ENCODE measurements at places on chromosomes 3 and 15. TPM values are rescaled to one million over a fixed set of nuclear protein-coding genes. Genes with fewer than 3 reads are reported as not detected.
A peak's percentile ranks its signal among the peaks of the same experiment; 100 is the strongest.

The SLC9C1 gene
- total RNA-seq = not detected

The LMLN gene
- total RNA-seq = 4.4 TPM

The SST gene
- total RNA-seq = not detected

The BNC1 gene
- total RNA-seq = 8.5 TPM

The SEMA3F gene
- 1.4 TPM for total RNA-seq

The APOD gene
- total RNA-seq = not detected

The CCDC33 gene
- total RNA-seq = 4.9 TPM

The RLBP1 gene
- total RNA-seq = not detected

The CELSR3 gene
- 2.4 TPM for total RNA-seq

The SHC4 gene
- total RNA-seq = 0.24 TPM

The CTXN2 gene
- total RNA-seq = not detected

The PTH1R gene
- not detected for total RNA-seq

DNA sequence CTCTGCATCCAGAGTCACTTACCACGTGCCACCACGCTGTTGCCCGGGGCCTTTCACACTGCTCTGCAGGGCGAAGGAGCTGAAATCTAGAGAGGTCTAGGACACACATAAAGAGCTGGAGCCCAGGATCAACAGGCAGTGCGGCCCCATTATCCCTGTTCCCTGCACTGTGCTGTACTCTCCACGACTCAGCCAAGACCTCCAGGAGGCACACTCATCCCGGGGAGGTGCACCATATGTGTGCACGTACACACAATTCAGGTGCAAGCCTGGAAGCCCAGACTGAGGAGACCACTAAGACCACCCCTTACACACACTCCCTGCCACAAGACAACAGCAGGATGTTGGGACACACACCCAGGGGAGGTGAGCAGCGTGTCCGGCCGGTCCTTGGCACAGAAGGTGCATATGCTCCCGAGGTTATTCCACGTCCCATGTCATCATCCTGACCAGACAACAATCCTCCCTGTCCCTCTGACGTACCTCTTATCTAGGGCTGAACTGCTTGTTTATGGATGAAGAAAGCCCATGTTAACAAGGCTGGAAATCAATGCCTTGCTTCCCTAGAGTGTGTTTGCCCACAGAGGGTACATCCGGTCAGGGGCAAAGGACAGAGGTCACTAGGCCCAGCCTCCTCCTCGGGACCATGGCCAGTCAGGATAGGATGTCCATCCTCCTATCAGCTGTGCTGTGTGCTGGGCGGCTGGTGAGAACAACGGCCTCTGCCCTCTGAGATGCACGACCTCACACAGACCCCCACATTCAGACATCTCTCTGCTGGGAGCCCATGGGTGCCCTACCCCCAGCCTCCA lies 16.1 kb downstream of the KLF15 start:
- DNase-seq = no peak

DNA sequence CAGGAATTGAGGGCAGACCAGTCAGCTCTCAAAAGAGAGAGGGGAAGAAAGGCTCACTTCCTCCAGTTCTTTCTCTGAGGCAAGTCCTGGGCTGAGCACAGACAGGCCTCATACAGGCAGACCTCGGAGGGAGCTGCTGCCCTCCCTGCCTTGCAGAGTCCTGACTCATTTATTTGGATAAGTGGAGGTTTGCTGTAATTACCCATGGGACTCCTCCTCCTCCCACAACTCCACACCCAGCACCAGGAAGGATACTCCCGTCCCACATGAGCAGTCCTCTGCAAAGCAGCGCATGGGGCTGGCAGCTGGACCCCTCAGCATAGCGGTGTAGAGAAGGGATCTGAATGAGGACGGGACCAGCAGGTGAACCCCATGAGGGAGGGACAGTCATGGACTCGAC lies 13.4 kb upstream of the SCN10A start:
- peak; percentile 84 for DNase-seq

DNA sequence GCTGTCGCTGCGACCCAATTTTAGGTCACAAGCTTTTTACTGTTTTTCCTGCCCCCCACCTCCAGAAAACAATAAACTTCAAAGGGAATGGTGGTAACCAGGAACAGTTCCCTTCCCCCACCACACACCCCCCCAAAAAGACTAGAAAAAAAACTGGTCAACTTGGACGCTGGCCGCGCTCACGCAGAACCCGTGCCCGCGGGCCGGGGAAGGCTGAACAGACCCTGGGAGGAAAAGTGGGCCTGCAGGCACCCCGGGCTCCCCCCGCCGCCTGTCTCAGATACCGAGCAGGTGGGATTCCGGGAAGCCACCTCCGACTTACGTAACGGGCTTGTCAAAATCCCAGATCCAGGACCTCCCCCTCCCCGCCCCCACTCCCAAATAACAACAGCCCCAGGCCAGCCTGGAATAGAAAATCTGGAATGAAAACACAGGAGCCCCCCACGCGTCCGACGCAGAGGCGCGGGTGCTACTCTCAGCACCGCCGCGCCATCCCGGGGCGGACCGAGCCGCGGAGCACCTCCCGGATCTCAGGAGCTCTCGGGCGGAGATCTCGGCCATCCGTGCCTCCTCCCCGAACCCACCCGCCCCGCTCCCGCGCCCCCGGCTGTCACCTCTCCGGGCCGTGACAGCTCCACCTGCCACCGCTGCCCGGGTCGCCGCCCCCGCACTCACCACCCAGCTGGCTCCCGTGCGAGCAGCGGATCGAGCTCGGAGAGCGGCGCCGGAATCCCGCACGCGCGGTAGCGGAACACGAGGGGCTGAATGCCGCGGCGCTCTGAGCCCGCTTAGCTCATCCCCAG lies 557 bp downstream of the DENND4A start:
- DNase-seq = no peak

DNA sequence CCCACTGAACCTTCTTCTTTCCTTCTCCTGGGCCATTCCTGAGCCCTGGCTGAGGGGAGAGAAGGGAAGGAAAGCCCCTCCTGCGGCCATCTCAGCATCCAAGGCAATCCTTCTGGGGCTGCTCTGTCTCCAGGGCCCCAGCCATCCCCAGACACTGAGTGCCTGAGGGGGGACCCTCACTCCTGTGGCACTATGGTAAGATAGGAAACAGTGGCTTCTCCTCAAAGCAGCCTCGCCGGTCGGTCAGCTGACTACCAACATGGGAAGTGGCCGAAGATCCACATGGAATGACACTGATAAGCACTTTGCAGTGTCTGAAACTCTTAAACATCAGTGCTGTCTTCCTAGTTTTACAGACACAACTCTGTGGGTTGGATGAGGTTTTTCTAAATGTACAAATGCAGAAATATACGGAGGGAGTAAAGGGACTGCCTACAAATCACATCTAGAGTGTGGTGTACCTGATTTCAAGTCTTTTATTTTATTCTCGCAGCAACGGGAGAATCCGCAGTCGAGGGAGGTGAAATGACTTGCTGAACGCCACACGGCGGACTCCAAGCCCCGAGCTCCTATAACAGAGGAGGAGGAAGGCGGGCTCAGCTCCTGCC lies 973 bp upstream of the ITPKA start:
- DNase-seq = no peak

DNA sequence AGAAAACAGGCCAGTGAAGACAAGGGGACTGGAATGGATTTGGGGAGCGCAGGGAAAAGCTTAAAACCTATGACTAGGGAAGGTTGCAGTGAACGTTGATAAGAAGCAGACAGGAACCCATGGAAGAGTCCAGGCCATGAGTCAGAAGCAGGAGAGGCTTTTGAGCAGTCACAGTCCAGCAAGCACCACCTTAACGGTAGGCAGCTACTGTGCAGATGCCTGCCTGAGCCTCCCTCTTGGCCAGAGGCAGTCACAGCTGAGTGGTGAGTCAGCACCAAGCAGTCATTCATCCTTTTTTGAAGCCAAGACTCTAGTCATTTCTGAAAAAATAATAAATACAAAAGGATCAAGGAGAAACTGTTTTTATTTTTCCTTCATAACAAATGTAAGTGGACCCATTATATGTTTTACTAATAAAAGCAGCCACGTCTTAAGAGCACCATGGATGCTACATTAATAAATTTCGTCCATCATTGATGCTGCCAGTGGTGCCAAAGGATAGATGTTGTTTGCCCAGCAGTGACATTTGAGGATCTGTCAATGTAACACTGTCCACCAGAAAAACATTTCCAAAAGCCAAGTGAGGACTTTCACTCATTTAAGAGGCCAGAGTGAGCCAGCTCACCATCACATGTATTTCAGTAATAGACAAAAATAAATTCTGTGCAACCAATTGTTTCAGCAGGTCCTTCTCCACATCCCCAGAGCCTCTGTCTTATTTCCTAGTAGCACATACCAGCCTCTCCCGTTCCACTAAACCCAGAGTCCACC lies 42.1 kb upstream of the ACTC1 start:
- peak; percentile 84 for DNase-seq

GRCh38 chr15:40333922-40334492 lies 6.7 kb downstream of the CCDC9B start:
- peak; percentile 31 for DNase-seq

- no peak for DNase-seq
Measured at GRCh38 chr3:184658223-184658928, 53.5 kb downstream of the MAGEF1 start.

DNA sequence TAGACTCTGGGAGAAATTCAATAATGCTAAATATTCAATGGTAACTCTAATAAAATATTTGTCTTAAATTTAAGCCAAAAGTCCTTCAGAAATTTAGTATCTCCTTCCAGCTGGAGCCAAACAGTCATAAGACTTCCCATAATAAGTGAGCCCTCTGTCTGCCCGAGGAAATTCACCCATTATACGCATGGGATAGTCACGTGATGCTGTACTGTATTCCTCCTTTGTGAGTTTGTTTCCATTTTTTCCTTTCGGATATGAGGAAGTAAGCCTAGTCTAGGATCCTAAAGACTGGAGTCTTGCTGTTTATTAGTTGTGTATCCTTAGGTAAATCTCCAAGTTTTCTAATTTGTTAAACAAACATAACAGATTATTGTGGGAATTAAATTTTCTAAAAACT lies 110.4 kb upstream of the PLAAT1 start:
- DNase-seq = no peak

- no peak for DNase-seq
Measured at GRCh38 chr3:10974746-10975375, 17.7 kb upstream of the SLC6A1 start.

DNA sequence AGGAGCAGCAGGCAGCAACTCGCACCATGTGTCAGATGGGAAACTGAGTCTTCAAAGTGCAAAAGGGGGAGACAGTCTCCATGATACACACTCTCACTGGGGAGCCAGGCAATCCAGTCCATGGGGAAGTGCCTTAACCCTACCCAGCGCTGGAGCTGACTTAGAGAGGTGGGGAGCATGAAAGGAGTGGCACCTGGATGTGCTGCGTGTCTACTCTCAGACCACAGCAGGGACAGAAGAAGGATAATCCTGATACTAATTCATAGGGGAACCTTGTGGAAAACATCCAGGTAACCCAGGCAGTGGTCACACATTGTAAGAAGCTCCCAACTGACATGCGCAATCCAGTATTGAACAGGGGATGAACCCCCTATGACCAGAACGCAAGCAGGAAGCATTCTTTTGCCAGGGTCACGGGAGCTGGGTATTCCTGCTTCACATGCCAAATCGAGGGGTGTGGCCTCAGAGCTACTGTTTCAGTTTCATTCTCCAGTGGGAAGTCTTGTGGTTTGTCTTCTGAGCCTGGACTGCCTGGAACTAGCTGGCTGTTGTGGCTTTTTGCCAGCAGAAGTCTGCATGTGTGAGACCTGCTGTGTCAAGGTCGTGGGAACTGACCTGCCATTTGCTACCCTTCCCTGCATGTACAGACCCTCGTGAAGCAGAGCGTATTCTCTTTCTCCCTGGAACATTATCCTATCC lies 367.6 kb upstream of the NDN start:
- peak; percentile 87 for DNase-seq

- DNase-seq = no peak
Measured at GRCh38 chr3:45525920-45526203, 68.7 kb upstream of the LIMD1 start.

GRCh38 chr3:189172668-189173419 lies 1.1 kb downstream of the TPRG1 start:
- no peak for DNase-seq

DNA sequence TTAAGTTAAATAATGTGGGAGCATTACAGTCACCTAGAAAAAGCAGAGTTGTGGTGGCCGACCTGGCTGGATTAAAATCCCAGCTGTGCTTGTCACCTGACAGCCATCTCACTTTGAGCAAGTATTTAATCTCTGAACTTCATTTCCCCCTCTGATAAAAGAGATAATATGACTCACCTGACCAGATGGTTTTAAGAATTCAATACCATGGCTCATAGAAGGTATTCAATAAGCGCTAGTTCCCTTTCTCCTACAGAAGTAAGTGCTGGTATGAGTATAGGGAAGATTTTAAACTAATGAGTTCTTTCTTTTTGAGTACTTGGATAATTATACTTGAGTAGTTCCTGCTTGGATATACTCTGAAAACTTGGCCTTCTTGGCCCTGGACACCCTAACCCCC lies 325.5 kb downstream of the IL5RA start:
- DNase-seq = no peak

GRCh38 chr15:31062911-31063310 lies 38.6 kb downstream of the TRPM1 start:
- DNase-seq = no peak

DNA sequence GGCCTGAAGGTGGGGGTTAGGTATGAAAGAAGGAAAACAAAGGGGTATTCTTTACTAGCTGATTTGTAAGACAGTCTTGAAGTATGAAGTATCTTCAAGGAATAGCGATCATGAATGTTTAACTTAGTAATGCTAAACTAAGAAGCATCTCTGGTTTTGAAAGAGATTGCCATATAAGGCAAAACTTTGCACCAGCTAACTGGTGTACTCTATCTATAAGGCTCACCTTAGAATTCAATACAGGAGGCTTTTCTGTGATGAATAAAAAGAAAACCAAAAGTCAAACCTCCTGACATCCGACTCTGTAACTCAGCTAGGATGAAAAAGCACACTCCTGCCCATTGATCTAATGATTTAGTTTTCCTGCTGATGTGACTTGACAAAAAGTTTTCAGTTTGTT lies 54.7 kb downstream of the FOXP1 start:
- no peak for DNase-seq

DNA sequence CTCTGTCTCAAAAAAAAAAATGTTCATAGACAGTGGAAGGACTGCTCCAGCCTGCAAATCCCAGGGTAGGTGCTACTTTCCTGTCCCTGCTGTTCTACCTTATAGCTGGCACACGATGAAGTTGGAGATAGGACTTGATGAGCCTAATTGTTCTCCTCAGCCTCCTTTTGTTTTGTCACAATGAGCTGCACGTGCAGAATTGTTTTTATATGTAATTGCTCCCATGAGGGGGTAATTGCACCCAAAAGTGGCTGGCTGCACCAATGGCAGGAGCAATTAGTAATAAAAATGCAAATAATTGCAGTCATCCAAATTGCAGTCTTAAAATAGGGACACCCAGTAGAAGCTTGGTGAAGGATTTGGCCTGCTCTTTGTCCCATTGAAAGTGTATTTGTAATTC lies 63.0 kb upstream of the PFN2 start:
- DNase-seq = no peak

GRCh38 chr3:87069971-87070370 lies 79.0 kb upstream of the VGLL3 start:
- DNase-seq = no peak

GRCh38 chr3:106093616-106094015 lies 224.8 kb upstream of the CBLB start:
- DNase-seq = no peak

All from Daoy (cell line).